Renal cortical epithelial cell (primary cell): ENCODE measurements at places on chromosomes 4 and X.

GRCh38 chr4:122827879-122828601 is 1.4 kb downstream of the FGF2 start:
- peak; percentile 87 for DNase-seq

GRCh38 chr4:169658196-169658595 is 37.8 kb downstream of the CLCN3 start:
- no peak for DNase-seq

DNA sequence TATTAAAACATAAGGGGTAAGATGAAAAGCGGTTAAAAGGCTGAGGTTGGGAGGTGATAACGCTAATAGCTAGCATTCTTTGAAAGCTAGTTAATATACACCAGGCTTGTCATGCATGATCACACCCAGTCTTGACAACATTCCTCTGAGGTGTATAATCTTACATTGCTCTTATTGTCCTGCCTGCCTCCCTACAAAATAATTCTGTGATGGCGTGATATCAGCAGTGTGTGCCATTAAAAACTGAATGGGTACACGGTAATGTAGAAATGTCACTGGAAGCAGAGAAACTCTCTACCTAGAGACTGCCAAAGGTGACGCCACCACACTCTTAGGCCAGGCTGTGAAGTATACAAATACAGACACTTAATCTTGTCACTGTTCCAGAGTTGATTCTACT is 68.1 kb downstream of the DIAPH2 start:
- DNase-seq, result peak; percentile 90

DNA sequence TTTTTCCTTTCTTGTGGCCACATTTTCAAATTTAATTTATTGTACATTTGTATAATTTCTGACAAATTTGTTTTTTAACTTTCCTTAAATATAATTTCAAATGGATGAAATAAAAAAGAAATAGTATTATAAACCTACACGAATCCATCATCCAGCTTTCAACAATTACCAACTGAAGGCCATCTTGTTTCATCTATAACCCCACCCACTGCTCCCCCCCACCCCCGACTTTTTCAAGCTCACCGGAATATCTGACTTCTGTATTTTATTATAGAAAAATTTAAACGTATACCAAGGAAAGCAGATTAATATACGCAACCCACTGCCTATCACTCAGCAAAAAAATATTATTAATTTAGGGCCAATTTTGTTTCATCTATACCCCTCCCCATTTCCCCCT is 1.1 kb downstream of the MORF4L2 start:
- DNase-seq, result no peak

- peak; percentile 2 for DNase-seq
Measured at GRCh38 chr4:46506876-46507275, 116.9 kb upstream of the GABRA2 start.

GRCh38 chr4:185589067-185589836 is 53.9 kb upstream of the PDLIM3 start:
- DNase-seq, result no peak

DNA sequence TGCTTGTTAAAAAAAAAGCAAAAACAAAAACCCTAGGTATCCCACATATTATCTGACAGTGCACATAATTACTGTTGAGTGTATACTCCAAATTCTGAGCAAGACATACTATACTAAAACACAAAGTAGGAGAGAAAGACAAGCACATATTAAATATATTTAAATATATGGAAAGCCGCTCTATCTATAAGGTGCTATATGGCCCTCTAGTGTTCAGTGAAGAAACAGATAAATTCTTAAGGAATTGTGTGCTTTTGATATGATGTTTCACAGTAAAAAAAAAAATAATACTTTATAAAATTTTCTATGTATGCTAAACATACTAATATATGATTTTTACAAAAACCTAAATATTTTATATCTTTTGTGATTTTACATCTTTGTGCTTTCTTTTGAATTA is 137.8 kb downstream of the FBXW7 start:
- no peak for DNase-seq

DNA sequence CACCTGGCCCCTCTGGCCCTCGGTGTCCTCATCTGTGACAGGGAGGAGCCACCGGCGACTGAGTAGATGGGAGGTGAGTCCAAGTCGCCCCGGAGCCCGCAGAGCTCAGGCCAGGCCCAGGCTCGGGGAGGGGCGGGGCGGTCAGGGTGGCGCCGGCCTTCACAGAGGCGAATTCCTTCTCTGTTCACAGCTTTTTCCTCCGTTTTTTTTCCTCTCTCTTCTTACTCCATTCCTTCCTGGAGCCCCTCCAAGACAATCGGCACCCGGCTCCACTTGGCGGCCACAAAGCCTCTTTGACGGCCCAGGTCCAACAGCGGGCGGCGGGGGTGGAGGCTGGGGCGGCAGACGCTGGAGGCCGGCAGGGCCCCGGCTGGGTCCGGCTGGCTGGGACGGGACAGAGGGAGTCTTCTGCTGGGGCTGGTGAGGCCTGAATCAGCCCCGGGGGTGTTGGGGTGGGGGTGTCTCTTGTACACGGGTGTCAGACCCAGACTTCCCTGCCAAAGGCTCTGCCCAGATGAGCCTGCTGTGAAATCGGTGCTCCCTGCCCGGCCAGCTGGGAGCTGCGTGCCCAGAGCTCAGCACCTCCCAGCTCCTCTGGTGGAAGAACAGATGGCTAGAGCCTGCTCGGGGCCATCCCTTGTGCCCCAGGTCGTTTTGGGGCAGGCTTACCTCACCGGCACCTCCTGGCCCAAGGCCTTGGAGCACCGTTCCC is 22.6 kb downstream of the FGFRL1 start:
- no peak for DNase-seq

- peak; percentile 91 for DNase-seq
Measured at GRCh38 chr4:69713593-69713992, 46.8 kb downstream of the SULT1B1 start.

DNA sequence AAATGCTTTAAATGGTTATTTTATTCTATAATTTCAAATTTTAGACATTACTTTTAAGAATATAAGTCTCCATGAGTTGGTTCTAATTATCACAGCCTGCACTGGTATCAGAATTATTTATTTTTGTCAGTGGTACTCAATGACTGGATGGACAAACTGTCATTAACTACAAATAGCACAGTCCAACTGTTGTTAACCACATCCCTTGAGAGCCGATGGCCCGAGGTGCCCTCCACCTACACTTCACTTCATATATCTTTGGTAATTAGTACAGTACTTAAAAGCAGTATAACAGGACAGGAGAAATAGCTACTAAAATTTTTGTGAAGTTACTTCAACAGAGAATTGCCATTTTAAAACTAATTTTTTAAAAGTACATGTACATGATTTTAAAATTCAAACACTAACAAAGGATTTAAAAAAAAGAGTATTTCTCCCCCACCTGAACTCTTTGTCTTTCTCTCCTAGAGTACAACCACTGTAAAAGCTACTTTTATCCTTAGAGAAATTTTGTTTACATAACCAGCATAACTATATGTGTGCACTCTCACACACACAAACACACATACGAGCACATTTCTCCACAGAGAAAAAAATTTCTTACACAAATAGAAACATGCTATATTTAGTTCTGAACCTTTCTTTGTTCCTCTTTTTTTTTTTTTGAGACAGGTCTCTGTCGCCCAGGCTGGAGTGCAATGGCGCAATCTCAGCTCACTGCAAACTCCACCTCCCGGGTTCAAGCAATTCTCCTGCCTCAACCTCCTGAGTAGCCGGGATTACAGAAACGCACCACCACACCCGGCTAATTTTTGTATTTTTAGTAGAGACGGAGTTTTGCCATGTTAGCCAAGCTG is 6.5 kb downstream of the TIFA start:
- DNase-seq, result no peak

- DNase-seq, result no peak
Measured at GRCh38 chr4:61507091-61507490, 307.0 kb downstream of the ADGRL3 start.

DNA sequence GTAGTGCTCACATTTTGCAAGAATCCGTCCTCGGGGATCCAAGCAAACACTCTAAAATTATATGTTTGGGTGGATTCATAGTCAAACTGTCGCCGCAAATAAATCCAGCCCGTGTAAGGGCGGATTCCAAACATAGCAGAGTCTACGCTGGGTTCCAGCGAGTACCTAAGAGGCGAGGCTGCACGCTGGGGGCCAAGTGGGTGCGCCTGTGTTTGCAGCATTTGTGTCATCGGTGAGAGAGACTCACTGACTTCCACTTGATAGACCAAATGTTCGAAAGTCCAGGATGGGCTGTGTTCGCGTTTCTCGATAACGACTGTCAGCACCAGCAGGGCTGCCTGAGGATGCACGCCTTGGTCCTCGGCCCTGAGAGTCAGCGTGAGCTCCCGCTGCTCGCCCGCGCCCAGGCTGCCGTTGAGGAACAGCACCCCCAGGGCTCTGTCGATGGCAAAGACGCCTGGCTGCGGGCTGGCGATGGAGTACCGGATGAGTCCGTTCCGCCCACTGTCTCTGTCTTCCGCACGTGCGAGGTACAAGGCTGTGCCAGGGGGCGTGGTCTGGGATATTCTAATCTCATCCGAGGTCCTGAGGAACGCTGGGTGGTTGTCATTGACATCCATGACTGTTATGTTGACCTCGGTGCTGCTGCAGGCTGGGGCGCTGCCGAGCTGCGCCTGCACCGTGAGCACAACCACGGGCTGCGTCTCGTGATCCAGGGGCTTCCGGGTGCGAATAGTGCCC is 158.7 kb downstream of the DCHS2 start:
- no peak for DNase-seq

DNA sequence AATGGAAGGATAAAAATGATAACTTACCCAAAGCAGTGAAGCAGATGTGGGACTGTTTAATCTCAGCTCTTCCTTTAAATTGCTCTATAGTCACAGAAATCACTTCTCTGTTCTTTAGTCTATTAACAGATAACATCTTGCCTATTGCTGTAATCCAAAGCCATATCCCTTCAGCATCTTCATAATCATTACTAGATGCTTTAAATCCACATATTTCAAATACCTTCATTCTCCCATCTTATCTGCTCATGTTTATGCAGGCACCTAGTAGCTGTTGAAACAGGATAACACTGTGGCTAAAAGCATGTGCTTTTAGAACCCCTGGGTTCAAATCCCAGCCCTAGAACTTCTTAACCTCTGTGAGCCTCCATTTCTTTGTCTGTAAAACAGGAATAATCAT is 209.9 kb downstream of the RELL1 start:
- DNase-seq, result no peak

DNA sequence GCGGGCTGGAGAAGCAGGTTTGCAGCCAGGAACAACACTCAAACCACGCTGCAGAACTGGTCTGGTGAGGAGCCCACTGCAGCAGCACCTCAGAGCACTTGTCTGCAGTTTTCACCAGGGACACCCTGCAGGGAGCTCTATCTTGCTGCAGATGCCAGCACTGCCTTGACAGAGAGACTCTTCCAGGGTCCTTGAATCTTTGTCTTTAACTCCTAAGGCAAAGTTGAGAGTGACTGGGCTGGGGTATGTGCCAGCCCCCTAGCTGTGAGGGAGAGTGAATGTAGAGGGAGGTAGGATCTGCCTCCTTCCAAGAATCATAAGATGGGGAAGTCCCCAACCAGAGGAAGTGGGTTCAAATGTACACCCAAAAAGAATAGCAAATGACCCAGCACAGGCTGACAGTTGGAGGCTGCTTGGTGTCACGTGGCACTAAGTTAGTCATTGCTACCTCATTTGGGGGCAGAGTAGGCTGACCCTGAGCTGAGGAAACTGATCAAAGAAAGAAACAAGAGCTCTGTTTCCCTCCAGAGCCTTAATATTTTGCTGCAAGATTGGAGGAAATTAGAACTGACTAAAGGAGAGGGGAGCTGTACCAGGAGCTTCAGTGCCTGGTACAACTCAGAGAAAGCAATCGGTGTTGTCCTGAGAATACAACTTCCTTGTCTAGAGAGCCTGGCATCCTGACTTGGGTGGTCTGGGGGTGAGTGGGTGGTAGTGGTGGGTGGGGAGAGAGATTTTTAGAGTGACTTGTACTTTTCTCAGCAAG is 28.2 kb upstream of the HUWE1 start:
- DNase-seq, result peak; percentile 25

DNA sequence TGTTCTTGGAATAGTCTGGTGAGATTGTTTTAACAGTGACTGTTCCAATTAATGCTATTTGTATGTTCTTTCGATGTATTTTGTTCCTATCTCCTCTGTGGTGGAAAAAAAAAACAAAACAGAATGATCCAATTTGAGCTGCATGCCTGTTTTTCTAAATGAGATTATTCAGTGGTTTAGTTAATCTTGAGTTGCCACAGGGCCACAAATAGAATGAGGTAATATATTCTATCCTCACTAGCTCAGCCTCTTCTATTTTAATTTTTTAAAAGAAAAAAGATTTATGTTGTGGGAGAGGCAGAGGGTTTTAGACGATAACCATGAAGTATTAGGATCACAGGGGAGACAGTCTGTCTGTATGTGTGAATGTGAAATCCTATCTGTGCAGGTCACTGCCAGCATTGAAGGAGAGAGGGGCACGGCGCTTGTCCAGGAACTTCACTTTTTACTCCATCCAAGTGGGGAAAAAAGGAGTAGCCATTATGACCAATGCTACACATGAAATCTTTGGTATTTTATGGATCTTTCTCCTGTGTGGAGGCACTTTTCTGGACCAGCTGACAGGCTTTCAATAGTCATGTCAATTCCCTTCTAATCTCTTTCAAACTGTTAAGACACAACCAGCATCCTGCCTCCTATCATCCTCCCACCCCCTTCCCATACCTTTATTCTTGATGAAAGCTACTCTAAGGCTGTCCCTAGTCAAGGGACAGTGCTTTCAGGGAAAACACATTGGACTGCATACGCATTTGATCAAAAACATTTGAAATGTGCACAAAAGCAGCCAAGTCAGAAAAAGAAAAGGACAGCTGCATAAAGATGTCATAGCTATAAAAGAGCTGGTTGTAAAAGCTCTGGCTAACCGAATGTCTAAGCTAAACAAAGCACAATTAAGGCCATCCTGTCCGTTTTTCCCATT is 1063.8 kb upstream of the INTU start:
- no peak for DNase-seq

DNA sequence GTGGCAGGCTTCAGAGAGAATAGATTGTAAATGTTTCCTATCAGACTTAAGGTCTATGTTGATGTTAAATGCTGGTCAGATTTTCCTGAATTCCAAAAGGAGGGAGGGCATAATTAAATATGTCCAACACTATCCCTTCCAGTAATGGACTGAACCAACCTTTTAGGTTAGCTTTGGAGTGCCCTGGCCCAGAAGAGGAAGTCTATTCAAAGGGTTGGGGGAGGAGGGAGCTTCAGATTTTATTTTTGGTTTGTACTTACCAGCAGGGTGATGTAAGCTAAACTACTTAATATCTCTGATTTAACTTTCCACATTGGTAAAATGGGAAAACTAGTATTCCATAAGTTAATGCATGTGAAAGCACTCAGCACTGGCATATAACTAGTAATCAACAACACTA is 91.1 kb downstream of the RBM46 start:
- DNase-seq, result no peak

- no peak for DNase-seq
Measured at GRCh38 chr4:118957722-118958445, 69.2 kb downstream of the SYNPO2 start.

GRCh38 chr4:648579-649292 is 23.4 kb downstream of the PDE6B start:
- no peak for DNase-seq

- DNase-seq, result no peak
Measured at GRCh38 chr4:36854554-36854953, 390.0 kb upstream of the NWD2 start.
